ENCODE measurements at places on chromosomes 5 and 9.
A peak's percentile ranks its signal among the peaks of the same experiment; 100 is the strongest.

DNA sequence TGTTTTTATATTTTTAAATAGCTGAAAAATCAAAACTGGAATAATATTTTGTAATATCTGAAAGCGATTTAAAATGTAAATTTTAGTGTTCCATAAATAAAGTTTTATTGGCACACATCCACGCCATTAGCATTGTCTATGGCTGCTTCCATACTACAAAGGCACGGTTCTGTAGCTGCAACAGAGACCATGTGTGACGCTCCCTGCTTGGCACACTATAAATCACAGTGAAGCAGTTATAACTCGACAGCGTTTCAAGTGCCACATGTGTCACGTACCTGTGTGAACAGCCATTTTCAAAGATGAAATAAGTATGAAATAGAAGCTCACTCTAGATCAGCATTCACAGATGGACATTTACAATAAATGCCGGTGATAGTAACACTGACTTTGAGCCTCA, 810.1 kb upstream of the WWC1 start:
- DNase-seq, result no peak

DNA sequence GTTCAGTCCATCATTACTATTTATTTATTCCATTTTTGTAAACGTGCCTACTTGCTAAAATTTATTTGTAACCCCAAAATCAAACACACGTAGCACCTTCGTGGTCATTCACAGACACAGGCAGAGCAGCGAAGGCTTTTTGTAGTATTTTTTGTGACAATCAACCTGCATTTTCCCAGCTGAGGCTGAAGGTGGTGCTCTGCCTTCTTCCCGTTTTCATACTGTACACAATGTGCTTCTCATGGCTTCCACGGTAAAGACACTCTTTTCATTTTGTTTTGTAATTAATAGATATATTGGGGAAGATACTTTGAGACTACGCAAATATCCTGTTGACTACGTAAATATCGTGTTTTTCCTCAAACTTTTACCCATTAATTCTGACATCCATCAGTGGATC, 19.4 kb downstream of the DAP start:
- no peak for DNase-seq

- no peak for DNase-seq
Observed at GRCh38 chr5:72133212-72133990, 26.1 kb downstream of the MAP1B start.

DNA sequence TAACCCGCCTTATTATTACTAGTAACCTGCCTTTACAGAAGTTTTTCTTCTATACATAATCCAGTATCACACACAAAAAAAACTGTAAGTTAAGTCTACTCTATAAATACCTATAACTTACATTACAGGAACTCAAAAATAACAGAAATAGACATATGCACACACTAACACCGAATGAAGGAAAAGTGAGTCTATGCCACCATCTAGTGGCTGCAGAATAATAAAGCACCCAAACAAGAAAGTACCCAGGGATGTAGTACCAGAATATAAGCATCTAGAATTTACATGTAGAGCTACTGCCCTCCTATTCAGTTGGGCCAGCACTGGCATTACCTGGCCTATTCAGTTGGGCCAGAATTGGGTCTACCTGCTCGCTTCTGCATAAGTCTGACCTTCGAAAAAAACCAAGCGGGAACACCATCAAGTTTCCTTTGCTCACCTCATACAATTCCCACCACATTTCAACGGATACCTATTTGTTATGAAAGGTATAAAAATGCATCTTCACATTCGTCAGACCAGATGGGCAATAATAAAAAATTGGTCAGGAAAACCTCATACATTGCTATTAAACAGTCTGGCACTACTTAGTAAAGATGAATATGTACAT, 4.0 kb upstream of the NIPSNAP3A start:
- DNase-seq, result peak; percentile 84

DNA sequence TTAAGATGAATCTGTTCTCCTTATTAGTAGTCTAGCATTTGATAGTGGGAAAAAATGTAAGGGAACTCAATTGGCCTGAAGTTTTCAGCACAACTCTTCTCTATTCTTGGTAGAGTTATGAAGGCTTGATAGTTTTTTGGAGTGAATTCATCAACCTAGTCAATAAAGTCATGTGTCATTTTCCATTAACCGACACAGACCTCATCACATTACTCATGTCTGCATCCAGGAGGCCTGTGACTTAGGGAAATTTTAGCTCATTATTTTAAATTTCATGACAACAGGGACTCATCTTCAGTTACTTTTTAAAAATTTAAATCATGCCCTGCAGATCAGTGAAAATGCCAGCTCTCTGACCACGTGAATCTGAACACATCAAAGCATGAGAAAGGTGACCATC, 63.3 kb downstream of the ADAMTS16 start:
- no peak for DNase-seq

- DNase-seq, result no peak
Observed at GRCh38 chr5:159897786-159898393, 18.4 kb upstream of the ADRA1B start.

GRCh38 chr5:43305948-43306565, 7.2 kb downstream of the HMGCS1 start:
- DNase-seq, result peak; percentile 88

DNA sequence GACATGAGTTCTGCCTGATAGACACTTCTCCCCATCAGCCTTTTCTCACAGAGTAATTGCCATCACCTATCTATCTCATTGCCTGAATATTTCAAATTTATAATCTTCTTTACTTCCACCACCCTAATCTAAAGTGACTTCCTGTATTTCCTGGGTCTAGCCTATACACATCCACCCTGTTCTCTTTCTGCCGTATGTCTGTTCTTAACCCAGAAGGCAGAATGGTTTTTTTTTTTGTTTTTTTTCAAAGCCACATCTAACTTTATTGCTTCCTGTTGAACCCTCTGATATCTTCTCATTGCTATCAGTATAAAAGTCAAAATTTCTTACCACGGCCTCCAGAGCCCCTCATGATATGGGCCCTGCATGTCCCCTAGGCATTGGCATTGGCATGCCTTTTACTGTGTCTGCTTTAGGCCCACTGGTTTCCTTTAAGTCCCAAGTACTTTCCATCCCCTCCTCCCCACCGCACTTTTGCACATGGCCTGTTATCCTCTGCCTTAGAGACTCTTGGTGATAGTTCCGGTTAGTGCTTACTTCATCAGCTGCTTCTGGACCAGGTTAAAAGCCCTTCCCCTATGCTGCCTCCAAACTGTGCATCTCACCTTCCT, 159.9 kb downstream of the MAN2A1 start:
- DNase-seq, result no peak

- no peak for DNase-seq
Observed at GRCh38 chr5:72814864-72815263, 1.6 kb upstream of the TNPO1 start.

- DNase-seq, result no peak
Observed at GRCh38 chr5:24773261-24773660, 128.5 kb upstream of the CDH10 start.

DNA sequence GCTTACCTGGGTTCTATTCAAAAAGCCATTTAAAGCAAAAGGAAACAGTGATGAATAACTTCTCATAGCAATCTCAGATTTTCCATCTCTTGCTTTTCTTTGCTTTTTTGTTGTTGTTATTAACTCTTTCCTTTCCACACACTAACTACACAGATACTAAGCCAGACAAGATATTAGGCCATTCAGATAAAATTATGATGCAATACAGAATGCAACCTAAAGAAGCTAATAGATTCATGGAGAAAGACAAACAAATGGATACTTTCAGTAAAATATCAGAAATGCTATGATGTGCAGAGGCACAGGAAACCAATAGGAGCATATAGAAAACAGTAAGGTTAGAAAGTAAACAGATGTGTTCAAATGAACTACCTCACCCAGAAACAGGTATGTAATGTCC, 597.0 kb upstream of the ITGA1 start:
- DNase-seq, result no peak

GRCh38 chr5:62343428-62343827, 37.4 kb downstream of the KIF2A start:
- DNase-seq, result peak; percentile 33

GRCh38 chr9:127637322-127637847, 25.3 kb downstream of the STXBP1 start:
- DNase-seq, result peak; percentile 48

DNA sequence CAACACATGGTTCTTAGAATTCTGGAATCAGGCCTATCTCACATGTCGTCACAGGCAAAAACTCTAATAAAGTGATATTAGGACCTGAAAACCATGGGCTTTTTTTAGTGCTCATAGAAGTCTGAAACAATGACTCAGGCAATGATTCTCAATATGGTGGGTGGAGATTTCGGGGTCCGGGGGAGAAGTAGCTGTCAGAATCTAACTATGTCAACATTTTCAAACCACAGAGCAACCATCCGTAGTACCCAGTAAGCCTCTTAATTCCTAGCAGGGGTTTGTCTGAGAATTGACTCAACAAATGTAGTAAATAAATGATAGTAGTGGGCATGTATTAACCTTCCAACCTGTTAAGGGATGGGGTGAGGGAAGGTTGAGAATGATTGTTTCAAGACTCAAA, 2.6 kb downstream of the AMACR start:
- DNase-seq, result no peak

DNA sequence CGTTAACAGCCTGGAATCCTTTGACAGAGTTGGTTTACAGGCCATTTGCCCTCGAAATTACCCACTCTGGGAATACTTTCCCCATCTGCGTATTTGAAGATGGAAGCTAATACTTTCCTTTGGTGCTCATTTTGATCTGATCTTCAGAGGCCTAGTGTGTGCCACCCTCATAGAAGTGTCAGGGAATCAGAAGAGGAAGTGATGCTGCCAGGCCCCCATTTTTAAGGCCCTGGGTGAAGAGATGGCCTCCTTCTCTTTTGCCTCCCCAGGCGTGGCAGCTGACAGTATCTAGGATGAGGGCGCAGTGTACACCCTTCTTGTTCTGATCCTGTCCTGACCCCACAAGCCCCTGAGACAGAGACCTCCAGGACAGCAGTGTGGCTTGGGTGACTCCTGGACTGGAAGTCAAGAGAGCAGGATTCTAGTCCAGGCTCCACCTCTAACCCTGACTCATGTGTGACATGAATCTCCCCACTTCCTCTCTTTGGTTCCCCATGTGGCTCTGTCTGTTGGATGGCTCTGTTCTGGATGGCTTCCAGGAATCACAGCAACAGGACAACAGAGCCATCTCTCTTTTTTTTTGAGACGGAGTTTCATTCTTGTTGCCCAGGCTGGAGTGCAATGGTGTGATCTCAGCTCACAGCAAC, 27.8 kb downstream of the CSF1R start:
- peak; percentile 62 for DNase-seq

DNA sequence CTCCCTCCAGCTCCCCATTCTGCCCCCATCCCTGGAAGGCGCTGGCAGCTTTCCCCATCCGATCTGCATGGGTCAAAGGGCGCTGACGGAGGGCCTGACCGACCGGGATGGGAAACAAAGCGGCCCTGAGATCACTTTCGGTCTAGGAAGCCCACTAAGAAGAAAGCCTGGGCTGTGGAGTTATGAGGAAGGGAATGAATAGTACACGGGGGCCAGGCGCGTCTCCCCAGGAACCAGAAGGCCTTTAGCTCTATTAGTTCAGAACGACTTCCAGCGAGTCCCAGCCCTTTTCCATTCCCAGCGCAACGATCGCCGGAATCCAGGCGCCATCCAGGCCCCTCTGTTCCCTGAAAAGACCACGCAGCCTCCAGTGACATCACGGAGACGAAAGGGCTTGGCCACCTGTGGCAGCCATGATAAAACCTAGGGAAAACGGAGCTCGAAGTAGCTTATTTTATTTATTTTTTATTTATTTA, 70.1 kb upstream of the CCDC180 start:
- no peak for DNase-seq

- DNase-seq, result no peak
Observed at GRCh38 chr5:90337449-90338052, 72.0 kb downstream of the CETN3 start.

- DNase-seq, result no peak
Observed at GRCh38 chr5:133385346-133385745, 227.0 kb downstream of the FSTL4 start.

GRCh38 chr5:18403941-18404438, 769.7 kb downstream of the TAF11L14 start:
- no peak for DNase-seq

- DNase-seq, result no peak
Observed at GRCh38 chr9:72526901-72527800, 5.7 kb downstream of the TMC1 start.

DNA sequence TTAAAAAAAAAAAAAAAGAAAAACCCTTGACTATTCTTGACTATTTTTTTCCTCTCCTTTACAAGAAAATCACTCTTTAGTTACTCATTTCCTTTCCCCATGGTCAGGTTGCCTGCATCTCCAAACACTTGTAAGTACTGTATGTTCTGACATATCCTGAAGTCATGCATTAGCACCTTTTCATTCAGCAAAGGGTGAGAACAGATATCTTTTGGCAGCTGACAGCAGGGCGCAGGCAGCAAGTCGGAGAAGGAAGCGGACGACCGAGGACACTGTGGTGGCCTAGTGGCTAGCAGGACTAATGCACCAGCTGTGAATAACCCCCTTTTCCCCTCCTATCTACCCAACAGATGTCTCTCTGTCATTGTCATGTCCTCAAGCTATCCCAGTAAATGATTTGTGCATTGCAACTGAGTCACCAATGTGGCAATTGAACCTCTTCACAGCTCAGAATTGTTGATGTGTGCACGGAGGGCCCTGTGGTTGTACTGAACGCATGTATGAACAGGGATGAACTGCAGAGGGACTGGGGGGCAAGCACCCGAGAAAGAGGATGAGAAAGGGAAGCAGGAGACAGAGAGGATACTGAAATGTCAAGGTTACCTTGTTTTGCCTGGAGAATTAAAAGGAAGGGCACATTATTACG, 996.0 kb upstream of the ARRDC3 start:
- DNase-seq, result no peak

GRCh38 chr5:54889826-54890225, 95.6 kb downstream of the ESM1 start:
- no peak for DNase-seq

DNA sequence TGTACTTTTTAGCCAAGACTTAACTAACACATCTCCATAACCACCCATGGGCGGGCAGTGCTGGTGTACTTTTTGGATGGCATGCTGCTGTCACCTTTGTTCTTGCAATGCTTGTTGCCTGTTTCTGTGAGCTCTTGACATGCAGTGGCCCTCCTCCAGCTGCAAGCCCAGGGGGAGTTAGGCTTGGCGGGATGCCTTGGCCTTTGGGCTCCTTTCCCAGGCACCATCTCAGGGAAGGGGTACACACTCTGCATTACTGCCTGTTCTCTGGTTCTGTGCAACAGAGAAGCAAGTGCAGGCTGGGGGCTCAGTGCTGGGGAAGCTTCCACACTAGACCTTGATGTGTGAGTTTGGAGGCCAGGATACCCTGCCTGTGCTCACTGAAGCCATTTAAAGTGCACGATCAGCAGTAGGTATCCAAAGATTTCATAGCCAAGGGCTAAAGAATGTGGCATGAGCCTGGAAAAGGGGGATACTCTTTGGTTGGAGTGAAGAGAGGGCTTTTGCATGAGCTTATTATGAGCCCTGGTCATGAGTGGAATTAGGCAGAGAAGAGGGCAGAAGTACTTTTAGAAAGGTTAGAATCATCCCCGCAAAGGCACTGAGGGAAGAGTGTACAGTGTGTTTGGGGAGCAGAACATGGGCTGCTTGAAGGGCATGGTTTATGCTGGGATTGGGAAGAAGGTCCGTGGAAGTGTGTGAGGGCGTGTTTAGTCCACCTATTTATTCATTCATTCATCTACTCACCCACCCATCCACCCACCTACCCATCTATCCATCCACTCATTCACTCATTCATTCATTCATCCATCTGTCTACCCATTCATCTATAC, 22.5 kb downstream of the PSAT1 start:
- no peak for DNase-seq

- DNase-seq, result no peak
Observed at GRCh38 chr5:139410993-139411828, 7.3 kb upstream of the SPATA24 start.

- peak; percentile 91 for DNase-seq
Observed at GRCh38 chr5:31078956-31079355, 114.5 kb upstream of the CDH6 start.

GRCh38 chr5:59758566-59758965, 135.0 kb downstream of the PDE4D start:
- no peak for DNase-seq

Data from hematopoietic multipotent progenitor cell treated with erythropoietin and hydrocortisone succinate and interleukin-3 and kit ligand, for 8 days (in vitro differentiated cells).